Naive thymus-derived CD8-positive, alpha-beta T cell (primary cell): ENCODE measurements at places on chromosomes 5 and 9.

- no peak for DNase-seq
Observed at GRCh38 chr5:19210886-19211285, 777.1 kb downstream of the CDH18 start.

- DNase-seq = no peak
Observed at GRCh38 chr9:105901514-105902109, 207.3 kb downstream of the TMEM38B start.

DNA sequence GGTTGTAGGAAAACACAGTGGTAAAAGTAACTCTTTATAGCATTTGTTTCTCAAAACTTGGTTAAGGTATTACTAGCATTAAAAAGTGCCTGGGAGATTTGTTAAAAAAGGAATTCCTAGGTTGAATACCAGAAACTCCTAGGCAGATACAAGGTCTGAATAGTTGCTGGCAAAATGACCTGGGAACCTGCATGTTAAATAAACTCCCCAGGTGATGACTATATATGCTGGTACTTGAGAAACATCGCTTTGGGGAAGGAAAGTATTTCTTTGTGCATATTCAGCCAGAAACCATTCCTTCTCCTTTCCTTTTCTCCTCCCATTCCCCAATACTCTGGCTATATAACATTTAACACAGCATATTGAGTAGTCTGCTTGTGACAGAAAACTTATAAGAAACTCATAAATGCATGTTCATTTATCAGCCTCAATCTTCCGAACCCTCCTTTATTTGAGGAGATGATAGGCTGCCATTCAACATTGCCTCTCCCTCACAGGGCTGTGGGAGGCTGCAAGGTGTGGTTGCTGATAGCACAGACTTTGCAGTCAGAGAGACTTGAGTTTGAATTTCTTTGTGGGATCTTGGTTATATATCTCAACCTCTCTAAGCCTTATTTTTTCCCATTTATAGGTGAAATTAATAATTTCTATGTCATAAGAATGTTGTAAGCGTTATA is 28.7 kb downstream of the PCSK1 start:
- DNase-seq = no peak

- no peak for DNase-seq
Observed at GRCh38 chr9:88174324-88174723, 36.0 kb upstream of the SPATA31C2 start.

GRCh38 chr9:33082538-33083326 is 6.3 kb upstream of the SMU1 start:
- no peak for DNase-seq

- DNase-seq = no peak
Observed at GRCh38 chr9:19785230-19785629, 3.6 kb downstream of the SLC24A2 start.

GRCh38 chr9:123978981-123979380 is 32.6 kb upstream of the LHX2 start:
- DNase-seq = no peak

DNA sequence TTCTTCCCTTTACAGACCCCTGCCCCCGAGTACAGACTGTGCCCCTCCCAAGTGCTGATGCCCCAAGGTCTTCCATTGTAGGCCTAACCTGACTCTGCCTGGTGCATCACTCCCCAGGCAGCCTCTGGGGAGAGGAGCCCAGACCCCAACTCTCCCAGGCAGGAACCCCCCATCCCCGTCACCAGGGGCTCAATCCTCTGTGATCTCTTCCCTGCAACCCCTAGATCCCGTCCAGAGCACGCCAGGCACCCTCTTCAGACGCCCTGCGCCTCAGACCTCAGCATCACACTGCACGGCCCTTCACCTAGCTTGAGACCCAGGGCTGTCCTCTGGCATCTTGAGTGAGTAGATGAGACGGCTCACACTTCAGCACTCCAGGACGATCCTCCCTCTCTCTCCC is 6.4 kb upstream of the EGR1 start:
- no peak for DNase-seq

DNA sequence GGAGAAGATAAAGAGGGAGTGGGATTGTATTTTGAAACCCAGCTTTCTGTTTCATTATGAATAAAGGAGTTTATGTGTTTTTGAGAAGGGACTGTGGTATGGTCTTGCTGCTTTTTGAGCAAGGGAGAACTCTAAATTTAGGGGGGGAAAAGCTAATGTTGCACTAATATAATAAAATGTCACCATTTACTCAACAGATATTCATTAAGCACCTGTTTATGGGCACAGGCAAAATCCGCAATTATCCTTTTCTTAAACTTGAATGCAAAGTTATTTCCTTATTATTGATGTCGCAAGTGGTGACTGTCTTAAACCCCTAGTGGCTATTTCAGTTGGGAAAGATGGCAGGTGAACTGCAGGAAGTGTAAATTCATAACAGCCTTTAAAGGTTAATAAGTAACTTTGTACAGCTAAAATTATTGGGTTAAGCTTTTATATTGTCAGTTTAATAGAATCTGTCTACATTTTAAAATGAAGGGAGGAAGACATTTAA is 1.5 kb downstream of the CDC42SE2 start:
- DNase-seq = no peak

DNA sequence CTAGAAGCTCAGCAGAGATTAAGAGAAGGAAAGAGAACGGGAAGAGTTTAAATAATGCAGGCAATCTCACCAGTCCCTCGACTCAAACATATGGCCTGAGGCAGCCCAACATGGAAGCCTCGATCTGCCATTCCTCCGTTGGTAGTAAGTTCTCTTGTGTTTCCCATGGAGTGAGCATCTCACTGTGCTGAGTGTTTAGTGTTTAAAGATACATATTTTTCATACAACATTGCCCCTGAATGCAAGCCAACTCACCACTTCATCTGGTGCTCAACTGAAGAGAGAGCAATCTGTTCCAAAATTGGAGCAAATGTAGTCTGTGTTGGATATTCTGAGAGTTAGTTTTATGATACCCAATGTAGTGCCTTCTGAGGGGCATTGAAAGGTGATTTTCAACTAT is 171.5 kb upstream of the ATP10B start:
- no peak for DNase-seq

DNA sequence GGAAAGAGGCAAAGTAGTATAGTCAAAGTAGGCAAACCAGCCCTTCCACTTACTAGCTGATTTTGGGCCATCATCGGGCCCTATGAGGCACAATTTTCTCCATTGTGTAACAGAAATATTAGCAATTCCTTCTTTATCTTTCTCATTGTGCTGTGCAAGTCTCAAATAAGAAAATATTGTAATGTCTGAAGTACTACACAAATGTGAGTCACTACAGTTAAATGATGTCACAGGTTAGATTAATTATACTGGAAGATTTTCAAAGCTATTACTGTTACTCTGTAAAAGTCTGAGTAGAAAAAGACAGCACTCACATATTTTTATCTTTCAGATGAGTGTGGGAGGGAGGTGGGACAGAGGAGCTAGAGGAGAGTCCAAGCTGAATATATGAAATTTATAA is 12.4 kb upstream of the TMC1 start:
- no peak for DNase-seq

DNA sequence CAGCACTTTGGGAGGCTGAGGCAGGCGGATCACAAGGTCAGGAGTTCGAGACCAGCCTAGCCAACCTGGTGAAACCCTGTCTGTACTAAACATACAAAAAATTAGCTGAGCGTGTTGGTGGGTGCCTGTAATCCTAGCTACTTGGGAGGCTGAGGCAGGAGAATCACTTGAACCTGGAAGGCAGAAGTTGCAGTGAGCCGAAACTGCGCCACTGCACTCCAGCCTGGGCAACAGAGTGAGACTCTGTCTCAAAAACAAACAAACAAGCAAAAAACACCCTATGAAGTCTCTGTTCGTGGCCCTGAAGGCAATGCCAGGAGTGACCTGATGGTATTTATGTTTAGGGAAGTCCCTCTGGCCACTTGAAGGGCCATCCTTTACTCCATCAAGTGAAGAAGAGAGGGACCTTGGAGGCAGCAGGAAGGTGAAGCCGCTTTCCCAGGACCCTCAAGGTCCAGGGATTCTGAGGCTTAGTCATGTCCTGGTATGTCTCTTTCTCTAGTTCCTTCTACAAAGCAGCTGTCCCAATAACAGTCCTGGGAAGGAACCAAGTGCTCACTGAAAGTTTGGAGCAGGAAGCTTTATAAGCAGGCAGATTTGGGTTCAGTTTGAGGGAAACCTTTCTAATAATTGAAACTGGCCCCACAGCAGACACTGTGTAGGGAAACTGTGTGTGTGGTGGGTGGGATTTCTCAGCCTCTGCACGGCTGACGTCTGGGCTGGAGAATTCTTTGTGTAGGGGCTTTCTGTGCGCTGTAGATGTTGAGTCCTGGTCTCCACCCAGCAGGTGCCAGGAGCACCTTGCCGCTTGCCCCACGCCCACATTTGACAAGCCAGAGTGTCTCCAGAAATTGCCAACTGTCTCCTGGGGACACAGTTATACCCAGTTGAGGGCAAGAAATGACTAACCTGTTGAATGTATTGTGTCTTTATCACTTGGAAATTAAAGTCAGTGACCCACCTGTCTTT is 12.5 kb downstream of the PHF2 start:
- no peak for DNase-seq

DNA sequence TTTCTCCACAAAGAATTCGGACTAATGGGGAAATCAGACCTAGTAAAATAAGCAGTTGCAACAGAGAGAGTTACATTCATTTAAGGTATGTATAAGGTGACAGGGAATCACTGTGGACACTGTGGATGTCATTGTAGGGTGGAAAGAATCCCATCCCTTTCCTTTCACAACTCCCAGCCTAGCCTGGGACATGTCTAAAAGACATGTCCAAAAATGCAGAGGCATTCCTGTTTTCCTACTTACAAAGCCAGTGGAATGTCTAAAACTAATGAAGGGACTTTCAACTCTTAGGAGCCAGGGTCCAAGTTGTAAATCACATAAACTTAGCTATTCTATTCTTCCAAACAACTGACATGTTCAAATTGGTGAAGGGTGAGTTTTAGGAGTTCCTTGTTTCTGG is 511.0 kb downstream of the PRELID2 start:
- no peak for DNase-seq

- DNase-seq = no peak
Observed at GRCh38 chr5:150531686-150532085, 23.8 kb downstream of the NDST1 start.

- DNase-seq = no peak
Observed at GRCh38 chr5:127839072-127839471, 135.9 kb downstream of the CCDC192 start.

- DNase-seq = no peak
Observed at GRCh38 chr5:73390972-73391371, 57.6 kb downstream of the FOXD1 start.

DNA sequence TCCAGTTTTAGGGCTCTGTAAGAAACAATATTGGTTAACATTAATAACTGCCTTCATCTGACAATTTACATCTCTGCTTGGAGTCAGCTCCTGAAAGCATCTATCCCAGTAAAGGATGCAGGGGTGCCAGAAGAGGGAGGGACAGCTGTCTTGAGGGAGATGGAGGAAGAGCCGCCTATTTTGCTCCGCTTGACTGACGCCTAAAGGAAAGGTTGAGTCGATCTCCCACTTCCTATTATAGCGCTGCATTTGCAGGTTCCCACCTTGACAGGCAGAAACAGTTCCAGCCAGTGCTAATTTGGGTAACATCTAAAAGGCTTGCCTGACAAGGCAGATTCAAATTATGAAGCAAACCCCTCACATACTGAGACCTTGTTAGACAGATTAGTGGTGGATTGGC is 374.6 kb downstream of the SPATA31D1 start:
- DNase-seq = no peak

- no peak for DNase-seq
Observed at GRCh38 chr9:13513716-13514444, 234.4 kb upstream of the MPDZ start.

DNA sequence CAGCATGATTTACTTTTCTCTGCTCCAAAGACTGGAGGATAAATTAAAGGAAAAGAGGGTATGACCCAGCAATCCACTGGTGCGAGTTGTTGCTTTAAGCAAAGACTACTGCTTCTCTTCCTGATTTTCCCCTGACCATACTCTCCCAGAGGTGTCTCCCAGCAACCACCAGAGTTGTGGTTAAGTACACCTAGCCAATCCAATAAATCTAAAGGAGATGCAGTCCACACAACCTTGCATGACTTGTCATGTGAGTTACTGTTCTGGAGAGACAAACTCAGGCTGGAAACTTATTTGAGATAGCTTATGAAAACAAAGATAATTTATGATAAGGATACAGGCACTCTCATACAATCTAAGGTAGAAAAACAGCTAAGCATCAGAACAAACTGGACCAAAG is 11.9 kb downstream of the TMC1 start:
- DNase-seq = no peak

GRCh38 chr5:153745778-153746395 is 255.4 kb downstream of the GRIA1 start:
- DNase-seq = no peak

- DNase-seq = no peak
Observed at GRCh38 chr5:82105457-82105856, 133.6 kb downstream of the ATG10 start.

- no peak for DNase-seq
Observed at GRCh38 chr9:104842698-104843097, 78.8 kb downstream of the NIPSNAP3B start.

DNA sequence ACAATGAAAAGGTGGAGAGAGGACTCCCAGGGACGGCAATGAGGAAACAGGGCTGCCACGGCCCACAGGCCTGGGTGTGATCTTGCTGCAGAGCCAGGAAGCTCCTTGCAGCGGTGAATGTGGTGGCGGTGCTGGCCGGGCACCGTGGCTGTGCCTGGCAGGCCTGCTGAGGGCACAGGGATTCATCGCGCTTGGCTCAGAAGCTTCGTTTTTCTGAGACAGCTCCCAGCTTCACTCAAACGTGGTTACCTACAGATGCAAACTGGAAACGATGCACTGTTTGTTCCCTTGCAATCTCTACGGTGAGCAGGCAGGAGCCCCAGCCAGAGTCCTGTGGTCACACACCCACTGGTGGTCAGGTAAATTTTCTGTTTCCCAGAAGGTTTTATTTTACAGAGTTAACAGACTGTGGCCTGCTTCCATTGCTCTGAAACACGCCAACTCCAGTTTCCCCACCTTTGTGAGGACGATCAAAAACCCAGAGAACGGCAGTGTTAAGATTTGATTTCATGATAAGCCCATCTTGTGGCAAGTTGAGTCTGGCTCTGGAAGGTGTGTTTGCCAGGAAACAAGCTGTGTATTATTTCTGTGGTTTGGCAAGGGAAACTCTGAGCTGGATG is 183.9 kb downstream of the AUH start:
- no peak for DNase-seq
